ENCODE measurements at places on chromosomes 4 and X.

GRCh38 chr4:181670506-181670905 lies 572.7 kb upstream of the TENM3 start:
- DNase-seq: no peak

- no peak for DNase-seq
Measured at GRCh38 chr4:171288816-171289432, 524.3 kb upstream of the GALNTL6 start.

- DNase-seq: no peak
Measured at GRCh38 chr4:152209772-152210493, 326.0 kb downstream of the FBXW7 start.

GRCh38 chr4:69822198-69822597 lies 37.7 kb downstream of the SULT1E1 start:
- no peak for DNase-seq

DNA sequence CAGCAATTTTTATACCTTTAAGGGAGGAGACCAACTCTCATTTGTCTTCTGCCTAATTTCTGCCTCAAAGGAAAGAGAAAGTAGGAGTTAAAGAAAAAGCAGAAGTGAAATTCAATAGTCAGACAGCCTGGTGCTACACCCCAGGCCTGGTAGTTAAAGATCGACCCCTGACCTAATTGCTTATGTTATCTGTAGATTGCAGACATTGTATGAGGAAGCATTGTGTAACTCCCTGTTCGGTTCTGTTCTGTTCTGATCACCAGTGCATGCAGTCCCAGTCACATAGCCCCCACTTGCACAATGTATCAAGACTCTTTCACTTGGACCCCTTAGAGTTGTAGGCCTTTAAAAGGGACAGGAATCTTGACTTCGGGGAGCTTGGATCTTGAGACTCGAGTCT lies 335.9 kb upstream of the AR start:
- no peak for DNase-seq

DNA sequence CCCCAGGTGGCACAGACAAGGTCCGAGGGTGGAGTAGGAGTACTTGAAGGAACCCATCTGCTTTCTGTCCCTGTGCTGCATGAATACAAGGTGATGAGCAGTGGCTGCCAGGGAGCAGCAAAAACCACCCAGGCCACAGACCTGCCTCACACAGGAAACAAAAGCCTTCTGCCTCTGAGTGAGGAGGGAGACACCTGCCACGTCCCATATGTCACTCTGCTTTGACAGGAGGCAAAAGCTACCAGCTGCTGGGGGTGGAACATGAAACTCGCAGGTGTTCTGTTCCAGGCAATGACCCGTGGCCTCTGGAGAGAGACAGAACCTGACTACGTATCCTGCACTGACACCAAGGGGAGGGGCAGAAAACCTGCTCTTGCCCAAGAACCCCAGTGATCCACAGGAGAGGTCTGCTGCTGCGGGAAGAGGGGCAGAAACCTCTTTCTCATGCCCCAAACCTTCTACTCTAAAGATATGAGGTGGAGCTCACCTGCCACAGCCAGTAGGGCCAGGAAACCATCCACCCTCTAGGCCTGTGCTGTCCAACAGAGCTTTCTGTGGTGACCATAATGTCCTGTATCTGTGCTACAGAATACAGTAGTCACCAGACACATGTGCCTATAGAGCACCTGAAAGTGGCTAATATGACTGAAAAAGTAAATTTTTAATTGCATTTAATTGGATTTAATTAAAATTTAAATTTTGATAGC lies 172.9 kb downstream of the PRDM5 start:
- peak; percentile 92 for DNase-seq

GRCh38 chr4:124499261-124499660 lies 213.3 kb downstream of the ANKRD50 start:
- no peak for DNase-seq

- peak; percentile 78 for DNase-seq
Measured at GRCh38 chr4:127782025-127782274, 172 bp upstream of the HSPA4L start.

- DNase-seq: no peak
Measured at GRCh38 chrX:150324919-150325318, 38.2 kb upstream of the MAMLD1 start.

- DNase-seq: no peak
Measured at GRCh38 chrX:108412783-108413182, 25.4 kb downstream of the COL4A6 start.

DNA sequence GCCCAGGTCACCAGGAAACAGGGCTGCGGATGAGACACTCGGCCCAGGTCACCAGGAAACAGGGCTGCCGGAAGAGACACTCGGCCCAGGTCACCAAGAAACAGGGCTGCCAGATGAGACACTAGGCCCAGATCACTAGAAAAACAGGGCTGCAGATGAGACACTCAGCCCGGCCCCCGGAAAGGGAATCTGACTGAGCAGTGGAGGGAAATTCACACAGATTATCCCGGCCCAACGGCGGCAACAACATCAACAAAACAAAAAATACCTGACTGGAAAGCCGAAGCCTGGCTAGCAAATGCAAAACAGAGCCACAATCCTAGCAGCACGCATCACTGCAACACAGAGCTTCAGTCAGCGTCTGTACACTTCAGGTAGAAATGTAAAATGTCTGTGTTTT lies 20.7 kb downstream of the AFAP1 start:
- no peak for DNase-seq

GRCh38 chr4:184806229-184806550 lies 19.6 kb downstream of the ACSL1 start:
- no peak for DNase-seq

DNA sequence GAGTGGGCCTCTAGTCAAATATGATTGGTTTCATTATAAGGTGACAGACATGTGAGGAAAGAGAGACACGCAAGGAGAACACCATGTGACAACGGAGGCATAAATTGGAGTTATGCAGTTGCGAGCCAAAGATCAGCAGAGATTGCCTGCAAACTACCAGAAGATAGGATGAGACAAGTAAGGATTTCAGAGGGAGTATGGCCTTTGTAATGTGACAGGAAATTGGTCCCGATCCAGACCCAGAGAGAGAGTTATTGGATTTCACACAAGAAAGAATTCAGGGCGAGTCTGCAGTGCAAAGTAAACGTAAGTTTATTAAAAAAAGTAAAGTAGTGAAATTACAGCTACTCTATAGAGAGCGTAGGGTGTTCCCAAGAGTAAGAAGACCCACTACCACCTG lies 35.7 kb upstream of the NDST4 start:
- DNase-seq: no peak

DNA sequence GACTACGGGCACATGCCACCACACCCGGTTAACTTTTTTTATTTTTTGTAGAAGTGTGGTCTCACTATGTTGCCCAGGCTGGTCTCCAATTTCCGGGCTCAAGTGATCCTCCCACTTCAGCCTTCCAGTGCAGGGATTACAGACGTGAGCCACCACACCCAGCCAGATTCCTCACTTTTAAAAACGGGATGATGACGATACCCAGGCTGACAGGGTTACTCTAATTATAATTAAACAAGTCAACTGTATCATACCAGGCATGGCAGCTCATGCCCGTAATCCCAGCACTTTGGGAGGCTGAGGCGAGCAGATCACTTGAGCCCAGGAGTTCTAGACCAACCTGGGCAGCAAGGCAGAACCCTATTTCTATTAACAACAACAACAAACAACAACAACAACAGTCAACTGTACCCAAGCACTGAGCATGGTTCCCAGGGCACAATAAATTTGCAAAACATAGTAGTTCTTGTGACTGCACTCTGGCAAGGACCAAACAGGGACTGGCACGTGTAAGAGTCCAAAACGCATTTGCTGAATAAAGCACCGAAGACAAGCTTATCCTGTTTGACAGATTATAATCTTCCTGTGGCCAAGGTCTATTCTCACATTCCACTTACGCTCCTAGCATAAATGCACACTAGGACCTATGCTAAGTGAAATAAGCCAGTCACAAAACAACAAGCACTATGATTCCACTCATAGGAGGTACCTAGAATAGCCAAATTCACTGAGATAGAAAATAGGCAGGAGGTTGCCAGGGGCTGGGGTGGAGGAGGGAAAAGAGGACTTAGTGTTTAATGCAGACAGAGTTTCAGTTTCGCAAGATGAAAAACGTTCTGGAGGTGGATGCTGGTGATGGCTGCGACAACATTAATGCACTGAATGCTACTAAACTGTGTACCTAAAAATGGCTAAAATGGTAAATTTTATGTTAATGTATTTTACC lies 77.5 kb downstream of the IRF2 start:
- DNase-seq: no peak

GRCh38 chr4:183905081-183905592 lies at the start of gene STOX2:
TSS of gene STOX2 (plus strand) at chr4:183905307. CDS start at chr4:183906791, 1,484 bp downstream.
- peak; percentile 78 for DNase-seq

All from NCI-H345 (cell line).